Smooth muscle cell of the coronary artery (primary cell): ENCODE measurements at places on chromosomes 2 and 18. TPM values are rescaled to one million over a fixed set of nuclear protein-coding genes. Genes with fewer than 3 reads are reported as not detected.

Gene SP140L
- total RNA-seq, result 5.4 and 7.3 TPM in 2 replicates

Gene SPATA3
- not detected in 2 replicates for total RNA-seq

Gene MC5R
- total RNA-seq, result not detected in 2 replicates

Gene LANCL1
- total RNA-seq, result 40.0 and 73.1 TPM in 2 replicates
